ENCODE measurements at places on chromosomes 16 and 17.

- H3K27me3 ChIP-seq, result no peaks in the 10 kb centered on the region
- H3K36me3 ChIP-seq, result peaks cover 23% of the 10 kb centered on the region
- no peak overlapping the region for H3K4me3 ChIP-seq
Measured at GRCh38 chr16:56370875-56371659, 54.3 kb downstream of the AMFR start.

DNA sequence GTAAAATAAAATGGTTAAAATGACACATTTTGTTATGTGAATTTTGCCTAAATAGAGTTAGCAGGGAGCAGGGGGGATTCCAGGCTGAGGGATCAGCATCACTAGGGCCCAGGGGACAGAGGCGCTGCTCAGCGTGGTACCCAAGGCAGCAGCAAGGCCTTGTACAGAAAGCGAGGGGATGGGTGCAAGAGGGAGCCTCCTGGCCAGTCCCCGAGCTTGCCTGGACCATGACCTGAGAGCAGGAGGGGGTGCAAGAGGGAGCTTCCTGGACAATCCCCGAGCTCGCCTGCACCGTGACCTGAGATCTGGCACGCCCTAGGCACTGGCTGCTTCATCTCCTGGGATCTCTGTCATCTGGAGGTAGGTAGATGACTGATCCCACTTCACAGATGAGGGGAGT is 17.3 kb upstream of the JPH3 start:
- H3K4me1 ChIP-seq, result no peaks in the 10 kb centered on the region
- H3K4me3 ChIP-seq, result no peak overlapping the region
- DNase-seq, result no peak
- no peak overlapping the region for H3K27ac ChIP-seq
- no peaks in the 10 kb centered on the region for H3K36me3 ChIP-seq

- peaks cover 8% of the 10 kb centered on the region for H3K27me3 ChIP-seq
- H3K36me3 ChIP-seq, result no peaks in the 10 kb centered on the region
- H3K4me1 ChIP-seq, result no peaks in the 10 kb centered on the region
- H3K4me3 ChIP-seq, result no peak overlapping the region
- no peak for DNase-seq
Measured at GRCh38 chr17:45985447-45985846, 13.6 kb upstream of the STH start.

DNA sequence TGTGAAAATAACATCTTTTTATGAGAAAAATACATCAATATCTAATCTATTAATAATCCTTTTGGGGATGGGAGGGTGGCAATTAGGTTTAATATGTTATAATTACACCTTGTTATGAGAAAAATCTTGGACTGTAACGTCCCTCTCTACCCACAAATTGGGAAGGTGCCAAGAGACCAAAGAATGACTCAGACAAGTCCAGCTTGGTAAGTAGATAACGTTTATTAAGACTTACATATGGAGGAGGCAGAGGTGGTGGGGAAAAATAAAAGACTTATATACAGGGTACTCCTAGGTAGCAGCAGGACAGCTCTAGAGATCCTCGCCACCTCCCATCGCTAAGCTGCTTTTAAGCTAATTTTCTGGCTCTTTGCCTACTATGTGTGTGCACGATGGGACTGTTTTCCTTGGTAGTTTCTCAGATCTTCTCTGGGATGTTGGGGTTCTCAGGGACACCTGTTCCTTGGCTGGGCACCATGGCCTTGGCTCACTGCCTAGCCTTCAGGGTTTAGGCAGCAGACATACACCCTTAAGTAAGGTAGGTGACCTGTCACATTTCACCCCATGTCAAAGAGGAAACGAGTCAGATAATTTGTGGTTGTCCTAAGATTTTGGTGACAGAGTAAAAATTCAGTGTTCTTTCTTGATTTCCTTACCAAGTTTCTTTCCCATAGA is 31.5 kb downstream of the RBL2 start:
- H3K36me3 ChIP-seq, result peaks cover 71% of the 10 kb centered on the region
- H3K27me3 ChIP-seq, result no peaks in the 10 kb centered on the region
- peak overlapping the region; percentile 61 for H3K27ac ChIP-seq

GRCh38 chr16:84618581-84619460 is 943 bp upstream of the COTL1 start:
- H3K4me3 ChIP-seq, result peak overlapping the region; percentile 32
- peaks cover 49% of the 10 kb centered on the region for H3K4me1 ChIP-seq
- peaks cover 34% of the 10 kb centered on the region for H3K36me3 ChIP-seq
- H3K27ac ChIP-seq, result no peak overlapping the region
